Smooth muscle cell of the coronary artery (primary cell): ENCODE measurements at places on chromosomes 16 and 17. TPM values are rescaled to one million over a fixed set of nuclear protein-coding genes. Genes with fewer than 3 reads are reported as not detected.

The SLC5A10 gene
- total RNA-seq, result under 0.01 and 0.47 TPM in 2 replicates

The DOC2A gene
- total RNA-seq, result 0.08 and 0.23 TPM in 2 replicates

The CDH8 gene
- total RNA-seq, result 9.5 TPM in 1 of 2 replicates, not detected in the other

The PPP1R27 gene
- 0.15 TPM in 1 of 2 replicates, not detected in the other for total RNA-seq

The CCR7 gene
- not detected in 2 replicates for total RNA-seq

The HBM gene
- total RNA-seq, result not detected in 2 replicates

The PLEKHM1 gene
- 10.4 and 41.9 TPM in 2 replicates for total RNA-seq

The RTN4RL1 gene
- total RNA-seq, result under 0.01 and 0.23 TPM in 2 replicates

The STX8 gene
- 84.6 and 91.0 TPM in 2 replicates for total RNA-seq

The CENPN gene
- total RNA-seq, result 9.5 and 25.3 TPM in 2 replicates

The ABCA10 gene
- 0.53 and 7.1 TPM in 2 replicates for total RNA-seq

The TRPV3 gene
- total RNA-seq, result 0.23 and 1.8 TPM in 2 replicates

The MPRIP gene
- total RNA-seq, result 71.6 and 146 TPM in 2 replicates

The FAM20A gene
- 0.08 and 46.5 TPM in 2 replicates for total RNA-seq

The KRT33B gene
- total RNA-seq, result not detected in 2 replicates

The SMTNL2 gene
- 0.12 TPM in 1 of 2 replicates, not detected in the other for total RNA-seq

The CES5A gene
- total RNA-seq, result not detected in 2 replicates

The KATNIP gene
- 16.5 and 20.0 TPM in 2 replicates for total RNA-seq

The MILR1 gene
- total RNA-seq, result 5.0 and 6.2 TPM in 2 replicates

The CMTM2 gene
- total RNA-seq, result not detected in 2 replicates

The ITGB3 gene
- total RNA-seq, result 22.8 and 112 TPM in 2 replicates

The PLXDC1 gene
- total RNA-seq, result 0.23 and 16.8 TPM in 2 replicates

The FNDC8 gene
- not detected in 2 replicates for total RNA-seq

The MT1G gene
- not detected in 2 replicates for total RNA-seq

The TGFB1I1 gene
- total RNA-seq, result 3.3 and 30.2 TPM in 2 replicates

The TMEM238L gene
- total RNA-seq, result not detected in 2 replicates

The GDPD1 gene
- 0.35 and 2.3 TPM in 2 replicates for total RNA-seq

The SLC5A2 gene
- under 0.01 and 0.15 TPM in 2 replicates for total RNA-seq

The CTRB1 gene
- not detected in 2 replicates for total RNA-seq

The SLC16A6 gene
- total RNA-seq, result 0.15 and 2.2 TPM in 2 replicates

The CFAP97D1 gene
- total RNA-seq, result under 0.01 TPM in 1 of 2 replicates, not detected in the other

The ZPBP2 gene
- total RNA-seq, result not detected in 2 replicates

The RAB26 gene
- 1.3 and 1.5 TPM in 2 replicates for total RNA-seq

The EPX gene
- total RNA-seq, result not detected in 2 replicates

The CCDC182 gene
- not detected in 2 replicates for total RNA-seq

The KRT39 gene
- total RNA-seq, result 0.12 TPM in 1 of 2 replicates, not detected in the other

The MT3 gene
- total RNA-seq, result 0.70 TPM in 1 of 2 replicates, not detected in the other

The ZC3H7A gene
- 21.8 and 28.7 TPM in 2 replicates for total RNA-seq

The PPP1R1B gene
- total RNA-seq, result 3.0 TPM in 1 of 2 replicates, not detected in the other

The ATP2C2 gene
- not detected in 2 replicates for total RNA-seq
